ENCODE measurements at places on chromosomes 6 and 20.
A peak's percentile ranks its signal among the peaks of the same experiment; 100 is the strongest.

- no peak for DNase-seq
- peaks cover 37% of the 10 kb centered on the region for H3K27me3 ChIP-seq
- H3K4me1 ChIP-seq: no peaks in the 10 kb centered on the region
These were observed 144.8 kb downstream of the BACH2 start for GRCh38 chr6:90151576-90152422.

GRCh38 chr20:37971561-37972127, 61.6 kb downstream of the TTI1 start:
- H3K36me3 ChIP-seq: no peaks in the 10 kb centered on the region
- peaks cover 12% of the 10 kb centered on the region for H3K4me1 ChIP-seq
- no peak overlapping the region for H3K27ac ChIP-seq
- H3K27me3 ChIP-seq: no peaks in the 10 kb centered on the region

DNA sequence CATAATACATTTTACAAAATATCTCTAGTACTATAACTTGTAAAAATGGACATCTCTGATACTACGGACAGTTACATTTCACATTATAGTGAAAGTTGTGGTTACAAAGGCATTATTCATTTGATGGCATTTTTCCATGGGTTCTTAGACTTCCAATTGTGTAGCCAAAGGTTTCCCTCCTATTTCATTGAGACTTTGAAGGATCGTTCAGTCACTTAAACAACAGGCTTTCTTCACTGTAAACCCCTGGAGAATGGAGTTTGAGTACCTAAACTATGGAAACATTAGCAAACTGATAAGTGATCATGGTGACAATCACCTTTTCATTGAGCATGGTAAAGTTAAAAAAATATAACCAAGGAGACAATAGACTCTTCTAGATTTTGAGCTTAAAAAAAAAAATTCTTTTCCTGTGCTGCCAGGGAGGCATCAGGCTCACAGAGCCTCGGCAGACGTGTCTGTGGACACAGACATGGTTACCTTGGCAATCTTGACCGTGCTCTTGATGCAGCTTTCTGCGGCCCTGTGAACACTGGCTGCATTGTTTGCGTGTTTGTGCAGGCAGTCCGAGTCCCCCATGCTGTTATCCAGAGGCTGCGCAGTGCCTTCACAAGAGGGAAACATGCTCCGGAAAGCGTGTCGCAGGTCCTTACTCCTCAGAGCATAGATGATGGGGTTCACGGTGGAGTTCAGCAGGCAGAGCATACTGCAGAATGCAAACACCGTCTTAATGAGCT, 22.6 kb downstream of the CNR1 start:
- H3K27ac ChIP-seq: no peak overlapping the region
- no peaks in the 10 kb centered on the region for H3K36me3 ChIP-seq
- no peak overlapping the region for H3K4me3 ChIP-seq

GRCh38 chr20:58900397-58900796, 47.9 kb downstream of the GNAS start:
- no peak overlapping the region for H3K27ac ChIP-seq
- H3K4me3 ChIP-seq: no peak overlapping the region
- DNase-seq: no peak
- H3K4me1 ChIP-seq: peaks cover 44% of the 10 kb centered on the region
- no peaks in the 10 kb centered on the region for H3K27me3 ChIP-seq

DNA sequence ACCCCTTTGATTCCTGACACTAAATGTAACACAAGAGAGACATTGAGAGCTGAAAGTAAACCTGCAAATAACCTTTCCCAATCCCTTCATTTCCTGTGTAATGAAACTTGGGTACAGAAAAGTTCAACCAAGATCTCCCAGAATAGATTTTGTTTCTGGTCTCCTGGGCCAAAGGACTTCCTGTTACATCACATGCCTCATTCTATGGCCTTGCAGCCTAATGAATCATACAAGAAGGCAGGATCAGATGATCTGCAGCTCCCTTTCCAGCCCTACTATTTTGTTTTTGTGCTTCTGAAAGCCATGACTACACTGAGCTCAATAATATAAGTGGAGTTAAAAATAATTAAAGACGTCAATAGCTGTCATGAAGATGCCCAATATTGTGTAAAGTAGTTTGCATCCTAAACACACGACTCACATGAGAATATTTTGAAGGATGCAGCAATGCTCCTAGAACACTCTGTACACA, 73.4 kb upstream of the NOX3 start:
- H3K27me3 ChIP-seq: no peaks in the 10 kb centered on the region
- H3K36me3 ChIP-seq: no peaks in the 10 kb centered on the region
- no peak overlapping the region for H3K4me3 ChIP-seq
- H3K4me1 ChIP-seq: peaks cover 25% of the 10 kb centered on the region

DNA sequence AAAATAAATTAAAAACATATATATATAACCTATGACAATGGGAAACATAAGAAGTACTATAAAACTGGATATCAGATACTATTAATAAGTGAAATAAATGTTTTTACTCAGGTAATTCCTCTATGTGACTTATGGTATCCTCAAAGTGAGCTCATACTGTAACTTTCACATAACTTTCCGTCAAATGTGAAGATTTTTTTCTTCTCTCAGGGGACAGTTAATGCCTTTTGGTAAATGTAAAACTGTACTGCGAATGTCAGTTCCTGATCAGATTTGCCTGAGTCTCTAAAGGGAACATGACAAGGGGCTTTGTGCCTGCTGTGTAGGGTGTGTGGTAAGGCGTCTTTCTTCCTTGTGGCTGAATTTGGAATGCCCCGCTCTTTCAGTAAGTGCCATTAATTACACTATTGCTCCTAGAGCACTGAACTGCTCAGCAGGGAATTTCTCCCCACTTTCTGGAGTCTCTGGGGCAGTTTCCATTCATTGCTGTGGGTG, 271.8 kb downstream of the PRL start:
- peak overlapping the region; percentile 40 for H3K27ac ChIP-seq
- no peak overlapping the region for H3K4me3 ChIP-seq
- H3K4me1 ChIP-seq: peaks cover 11% of the 10 kb centered on the region
- H3K36me3 ChIP-seq: no peaks in the 10 kb centered on the region
- peak; percentile 66 for DNase-seq

DNA sequence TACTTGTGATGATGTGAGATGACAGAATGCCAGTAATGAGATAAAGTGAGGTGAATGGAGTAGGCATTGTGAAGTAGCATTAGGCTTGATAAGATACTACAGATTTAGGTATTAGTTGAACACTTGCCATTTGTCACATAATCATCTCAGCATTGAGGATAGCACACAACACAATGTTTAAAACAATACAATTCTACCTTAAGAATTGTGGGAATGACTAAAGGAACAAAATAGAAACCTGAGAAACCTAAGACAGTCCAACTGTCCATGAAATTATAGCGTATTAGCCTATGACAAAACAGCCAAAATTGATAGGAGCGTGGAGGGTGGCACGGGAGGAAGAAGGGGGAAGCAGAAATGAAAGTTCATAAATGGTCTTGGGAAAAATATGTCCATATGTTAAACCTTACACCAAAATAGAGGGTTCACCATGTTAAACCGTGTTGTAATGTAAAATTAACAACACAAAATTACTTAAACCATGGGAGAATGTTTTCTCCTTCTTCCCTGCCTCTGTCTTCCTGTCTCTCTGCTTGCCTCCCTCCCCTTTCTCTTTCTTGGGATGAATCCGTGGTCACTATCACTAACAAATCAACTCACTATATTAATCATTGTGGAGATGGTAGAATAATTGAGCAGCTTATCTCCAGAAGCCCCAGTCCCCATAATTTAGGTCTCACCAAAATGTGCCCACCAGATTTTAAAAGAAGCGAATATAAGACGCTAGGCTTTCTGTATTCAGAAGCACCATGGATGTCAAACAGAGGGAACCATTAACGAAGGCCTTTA, 33.0 kb upstream of the HFE start:
- H3K4me1 ChIP-seq: peaks cover 20% of the 10 kb centered on the region
- H3K27me3 ChIP-seq: no peaks in the 10 kb centered on the region
- peak overlapping the region; percentile 78 for H3K4me3 ChIP-seq
- no peaks in the 10 kb centered on the region for H3K36me3 ChIP-seq

Measured in A673 (cell line).